ENCODE measurements at places on chromosomes 11 and 22.

DNA sequence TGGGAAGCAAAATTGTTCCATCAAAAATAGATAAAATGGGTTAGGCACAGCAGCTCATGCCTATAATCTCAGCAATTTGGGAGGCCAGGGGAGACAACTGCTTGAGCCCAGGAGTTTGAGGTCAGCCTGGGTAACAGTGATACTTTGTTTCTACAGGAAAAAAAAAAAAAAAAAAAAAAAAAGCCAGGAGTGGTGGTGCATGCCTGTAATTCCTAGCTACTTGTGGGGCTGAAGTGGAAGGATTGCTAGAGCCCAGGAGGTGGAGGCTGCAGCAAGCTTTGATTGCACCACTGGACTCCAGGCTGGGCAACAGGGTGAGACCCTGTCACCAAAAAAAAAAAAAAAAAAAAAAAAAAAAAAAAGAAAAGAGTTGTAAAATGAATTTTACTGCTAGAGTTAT is 49.6 kb downstream of the KIF18A start:
- DNase-seq, result no peak

- DNase-seq, result no peak
Observed at GRCh38 chr22:37887584-37888378, 18.3 kb upstream of the MICALL1 start.

- no peak for DNase-seq
Observed at GRCh38 chr11:37907436-37908218, 1309.6 kb upstream of the RAG2 start.

DNA sequence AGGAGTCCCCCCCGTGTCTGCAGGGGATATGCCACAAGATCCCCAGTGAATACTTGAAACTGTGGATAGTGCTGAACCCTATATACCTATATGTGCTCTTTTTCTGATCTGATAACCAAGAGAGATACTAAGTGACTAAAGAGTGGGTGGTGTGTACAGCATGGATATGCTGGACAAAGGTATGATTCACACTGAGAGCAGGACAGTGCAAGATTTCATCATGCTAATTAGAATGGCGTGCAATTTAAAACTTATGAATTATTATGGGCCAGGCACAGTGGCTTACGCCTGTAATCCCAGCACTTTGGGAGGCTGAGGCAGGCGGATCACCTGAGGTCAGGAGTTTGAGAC is 90.2 kb upstream of the ALKBH3 start:
- no peak for DNase-seq

DNA sequence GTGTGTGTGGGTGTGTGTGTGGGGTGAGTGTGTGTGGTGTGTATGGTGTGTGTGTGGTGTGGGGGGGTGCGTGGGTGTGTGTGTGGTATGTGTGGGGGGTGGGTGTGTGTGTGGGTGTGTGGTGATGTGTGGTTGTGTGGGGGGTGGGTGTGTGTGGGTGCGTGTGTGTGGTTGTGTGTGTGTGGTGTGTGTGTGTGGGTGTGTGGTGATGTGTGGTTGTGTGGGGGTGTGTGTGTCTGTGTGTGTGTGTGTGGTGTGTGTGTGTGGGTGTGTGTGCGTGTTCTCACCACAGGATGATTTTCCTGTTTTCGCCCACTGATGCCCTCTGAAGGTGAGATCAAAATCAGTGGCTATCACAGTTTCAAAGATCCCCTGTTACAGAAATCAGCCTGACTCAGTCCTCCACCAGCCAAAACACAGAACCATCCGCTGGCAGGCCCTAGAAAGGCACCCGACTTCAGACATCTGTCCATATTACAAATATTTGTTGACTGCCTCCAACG is 24.7 kb downstream of the CPT1A start:
- DNase-seq, result no peak

- DNase-seq, result no peak
Observed at GRCh38 chr11:11600288-11600687, 21.5 kb downstream of the GALNT18 start.

DNA sequence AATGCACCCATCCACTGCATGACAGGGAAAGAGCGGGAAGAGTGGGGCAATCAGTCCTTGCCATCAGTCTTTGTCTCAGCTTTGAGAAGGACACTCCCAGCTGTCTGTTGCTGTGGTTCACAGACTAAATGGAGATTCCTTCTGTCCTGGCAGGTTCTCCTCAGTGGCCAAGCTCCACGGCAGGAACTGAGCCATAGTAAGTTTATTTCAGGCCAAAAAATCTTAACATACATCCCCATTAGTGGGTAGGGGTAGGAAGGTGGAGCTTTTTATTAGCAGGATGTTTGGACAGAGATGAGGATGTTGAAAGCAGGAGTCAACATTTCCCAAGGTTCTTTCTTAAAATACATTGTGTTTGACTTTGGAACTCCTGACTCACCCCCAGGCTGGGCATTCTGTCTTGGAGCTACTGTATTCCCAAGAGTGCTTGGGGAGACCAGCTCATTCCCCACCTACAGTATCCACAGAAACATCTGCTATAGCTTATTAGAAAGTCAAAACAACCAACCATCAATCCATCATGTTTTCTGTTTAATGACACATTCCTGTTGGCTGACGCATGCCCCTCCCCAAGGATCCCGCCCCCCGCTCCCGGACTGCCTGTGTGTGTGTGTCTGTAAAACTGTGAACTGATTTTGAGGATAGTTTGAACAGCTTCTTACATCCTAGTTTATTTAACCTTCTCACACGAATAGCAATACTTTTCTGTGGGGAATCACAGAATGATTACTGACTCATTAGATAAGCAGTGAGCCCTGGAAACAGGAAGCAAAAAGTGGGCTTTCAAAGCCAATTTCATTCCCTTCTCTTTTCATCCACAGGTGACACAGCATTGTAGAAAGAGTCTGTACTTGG is 109.5 kb downstream of the CCDC81 start:
- no peak for DNase-seq

DNA sequence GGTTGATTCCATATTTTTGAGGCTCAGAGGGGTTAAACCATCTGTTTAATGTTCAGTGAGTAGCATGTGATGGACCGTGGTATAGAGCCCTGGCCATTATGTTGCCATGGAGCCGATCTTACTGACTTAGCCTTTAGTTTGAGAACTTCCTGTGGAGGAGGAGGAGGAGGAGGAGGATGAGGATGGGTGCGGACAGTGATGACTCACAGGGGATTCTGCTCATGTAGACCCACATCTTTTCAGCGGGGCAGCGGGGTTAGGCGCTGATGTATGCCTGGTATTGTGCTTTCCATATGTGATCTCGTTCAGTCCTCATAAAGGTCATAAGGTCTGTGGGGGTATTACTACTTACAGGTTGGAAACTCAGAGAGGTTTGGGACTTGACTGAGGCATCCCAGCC is 13.9 kb downstream of the STX3 start:
- no peak for DNase-seq

- DNase-seq, result no peak
Observed at GRCh38 chr11:34749666-34750659, 129.1 kb downstream of the EHF start.

DNA sequence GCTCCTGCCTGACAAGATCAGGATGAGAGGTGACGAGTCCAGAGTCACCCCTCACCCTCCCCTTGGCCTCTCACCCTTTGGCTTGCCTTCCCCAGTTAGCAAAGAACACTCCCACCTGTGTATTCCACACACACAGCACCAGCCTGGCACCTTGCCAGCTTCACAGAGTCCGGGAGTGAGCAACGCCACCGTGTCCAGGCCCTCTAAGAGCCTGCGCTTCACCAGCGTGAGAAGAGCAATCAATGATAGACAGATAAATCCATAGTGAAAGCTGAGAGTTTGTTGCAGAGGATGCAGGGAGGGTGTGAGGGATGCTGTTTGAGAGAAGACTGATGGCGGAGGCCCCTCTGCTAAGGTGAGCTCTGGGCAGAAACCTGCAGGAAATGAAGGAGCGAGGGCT is 404.5 kb downstream of the LARGE1 start:
- no peak for DNase-seq

DNA sequence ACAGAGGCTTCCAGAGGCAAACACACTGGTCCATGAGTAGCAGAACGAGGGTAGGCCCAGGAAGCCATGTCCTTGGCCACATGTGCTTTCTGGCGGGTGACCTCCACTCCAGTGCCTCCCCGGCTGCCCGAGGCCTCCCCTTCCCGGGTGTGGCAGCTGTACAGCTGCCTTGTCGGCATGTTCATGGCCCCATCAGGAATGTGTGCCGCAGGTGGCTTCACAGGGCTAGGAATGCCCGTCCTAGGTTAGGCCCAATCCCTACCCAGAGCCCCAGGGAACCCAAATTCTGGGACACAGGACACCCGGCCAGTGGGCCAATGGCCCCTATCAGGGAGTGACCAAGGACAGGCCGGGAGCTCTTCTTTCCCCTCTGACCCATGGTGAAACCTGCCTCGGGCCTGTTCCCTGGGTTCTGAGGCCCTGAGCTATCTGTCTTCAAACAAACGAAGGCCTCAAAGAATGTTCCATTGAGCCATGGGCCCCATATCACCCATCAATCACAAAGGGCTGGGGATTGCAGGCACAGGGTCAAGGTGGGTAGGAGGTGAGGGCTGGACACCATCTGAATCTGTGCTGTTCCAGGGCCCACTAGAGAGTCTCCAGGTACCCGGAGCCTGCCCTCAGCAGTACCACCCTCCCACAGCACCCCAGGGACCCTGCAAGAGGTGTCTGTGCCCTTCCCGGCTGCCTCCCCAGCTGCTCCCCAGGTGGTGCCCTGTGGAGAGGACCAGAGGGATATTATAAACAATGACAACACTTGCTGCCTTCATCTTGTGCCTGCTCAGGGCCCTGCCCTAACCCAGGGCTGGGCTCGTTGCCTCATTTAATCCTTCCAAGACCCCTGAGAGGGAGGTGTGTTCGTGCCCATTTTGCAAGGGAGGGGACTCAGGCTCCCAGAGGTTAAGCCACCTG is 4.0 kb upstream of the CDKN1C start:
- no peak for DNase-seq

- no peak for DNase-seq
Observed at GRCh38 chr11:68743539-68743938, 7.8 kb downstream of the TESMIN start.

DNA sequence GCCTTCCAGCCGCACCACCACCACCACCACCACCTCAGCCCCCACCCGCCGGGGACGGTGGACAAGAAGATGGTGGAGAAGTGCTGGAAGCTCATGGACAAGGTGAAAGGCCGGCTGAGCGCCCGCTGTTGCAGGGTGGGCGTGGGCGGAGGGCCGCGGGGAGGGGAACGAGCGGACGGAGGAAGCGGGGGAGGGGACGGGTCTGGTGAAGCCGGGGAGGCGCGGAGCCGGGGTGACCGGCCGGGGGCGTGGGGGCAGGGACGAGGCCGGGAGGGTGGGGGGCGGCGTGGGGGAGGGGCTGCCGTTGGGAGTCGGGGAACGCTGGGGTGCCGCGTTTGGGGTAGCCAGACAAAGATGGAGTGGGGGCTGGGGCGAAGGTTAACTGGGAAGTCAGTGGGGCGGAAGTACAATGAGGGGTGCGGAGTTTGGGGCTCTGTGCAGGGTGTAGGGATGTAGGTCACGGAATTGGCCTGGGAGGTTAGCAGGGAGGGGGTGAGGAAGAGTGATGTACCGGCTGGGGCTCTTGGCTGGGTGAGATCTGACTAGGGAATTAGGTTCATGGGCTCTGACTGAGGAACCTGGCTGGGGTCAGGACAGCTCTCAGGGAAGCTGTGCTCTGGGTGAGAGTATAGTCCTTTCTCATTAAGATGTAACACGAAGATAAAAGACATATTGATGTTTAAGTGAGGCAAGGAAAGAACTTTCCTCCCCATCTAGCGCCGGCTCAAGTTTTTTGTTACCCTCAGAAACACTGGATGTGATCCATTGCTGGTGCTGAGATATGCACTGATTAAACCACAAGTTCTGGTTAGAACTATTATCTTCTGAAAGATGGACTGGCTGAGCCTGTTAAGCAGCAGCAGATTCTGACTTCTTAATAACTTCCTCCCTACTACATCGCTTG is 624 bp downstream of the CBL start:
- peak; percentile 68 for DNase-seq

GRCh38 chr11:66854231-66854661 is 2.6 kb upstream of the LRFN4 start:
- DNase-seq, result no peak

- DNase-seq, result peak; percentile 78
Observed at GRCh38 chr11:66313321-66314185, 3.3 kb downstream of the CD248 start.

GRCh38 chr11:16876837-16877236 is 137.4 kb downstream of the PLEKHA7 start:
- no peak for DNase-seq

DNA sequence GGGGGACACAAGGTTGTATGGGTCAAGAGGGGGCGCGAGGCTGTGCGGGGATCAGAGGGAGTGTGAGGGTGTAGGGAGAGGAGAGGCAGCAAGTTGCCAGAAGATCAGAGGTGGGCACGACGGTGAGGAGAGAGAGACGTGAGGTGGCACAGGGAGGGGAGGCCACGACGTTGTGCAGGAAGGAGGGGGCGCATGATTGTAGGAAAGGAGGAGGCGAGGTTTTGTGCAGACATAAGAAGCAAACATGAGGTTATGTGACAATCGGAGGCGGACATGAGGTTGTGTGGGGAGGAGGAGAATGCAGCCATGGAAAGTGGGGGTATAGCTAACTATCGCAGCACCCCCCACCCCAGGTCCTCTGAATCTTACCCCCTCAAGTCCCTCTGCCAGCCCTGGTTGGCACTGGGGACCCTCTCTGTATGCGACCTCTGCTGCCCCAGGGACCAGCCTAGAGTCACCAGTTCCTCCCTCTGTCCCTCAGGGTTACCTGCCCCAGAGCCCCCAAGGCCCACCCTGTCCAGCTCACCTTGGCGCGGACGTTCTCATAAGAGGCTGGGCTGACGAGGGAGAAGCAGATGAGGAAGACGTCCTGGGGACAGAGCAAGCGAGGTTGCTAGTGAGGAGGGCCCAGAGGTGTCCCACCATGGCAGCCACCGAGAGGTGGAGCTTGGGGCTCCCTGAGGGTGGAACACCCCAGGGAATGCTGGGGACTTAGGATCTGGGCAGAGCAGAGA is 12.5 kb downstream of the RAC2 start:
- no peak for DNase-seq

- DNase-seq, result no peak
Observed at GRCh38 chr11:67469508-67469811, 409 bp upstream of the TMEM134 start.

DNA sequence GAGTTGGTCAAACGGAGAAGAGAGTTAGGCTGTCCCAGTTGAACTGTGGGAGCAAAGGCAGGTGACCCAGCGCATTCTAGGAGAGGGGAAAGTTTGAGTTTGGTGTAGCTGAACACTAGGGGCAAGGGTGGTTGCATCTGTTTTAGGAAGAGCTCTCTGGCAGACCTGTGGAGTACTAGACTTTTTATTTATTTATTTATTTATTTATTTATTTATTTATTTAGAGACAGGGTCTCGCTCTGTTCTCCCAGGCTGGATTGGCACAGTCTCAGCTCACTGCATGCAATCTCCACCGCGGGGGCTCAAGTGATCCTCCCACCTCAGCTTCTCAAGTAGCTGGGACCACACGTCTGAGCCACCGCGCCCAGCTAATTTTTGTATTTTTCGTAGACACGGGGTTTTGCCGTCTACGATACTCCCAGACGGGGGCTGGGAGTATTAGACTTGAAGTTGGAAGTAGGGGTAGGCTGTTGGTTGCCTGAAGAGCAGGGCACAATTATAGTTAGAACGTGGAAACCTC is 950 bp upstream of the ACER3 start:
- no peak for DNase-seq

GRCh38 chr11:128462922-128463321 is 124.4 kb downstream of the ETS1 start:
- no peak for DNase-seq

GRCh38 chr22:44583061-44583760 is 85.2 kb upstream of the RTL6 start:
- DNase-seq, result no peak

Data from WTC11 (cell line).